ENCODE measurements at places on chromosomes 3 and 15.
A peak's percentile ranks its signal among the peaks of the same experiment; 100 is the strongest.

- no peak for DNase-seq
These were observed 13.9 kb downstream of the CDAN1 start for GRCh38 chr15:42723068-42723467.

GRCh38 chr3:140391061-140391460 lies 286.8 kb upstream of the TRIM42 start:
- no peak for DNase-seq

DNA sequence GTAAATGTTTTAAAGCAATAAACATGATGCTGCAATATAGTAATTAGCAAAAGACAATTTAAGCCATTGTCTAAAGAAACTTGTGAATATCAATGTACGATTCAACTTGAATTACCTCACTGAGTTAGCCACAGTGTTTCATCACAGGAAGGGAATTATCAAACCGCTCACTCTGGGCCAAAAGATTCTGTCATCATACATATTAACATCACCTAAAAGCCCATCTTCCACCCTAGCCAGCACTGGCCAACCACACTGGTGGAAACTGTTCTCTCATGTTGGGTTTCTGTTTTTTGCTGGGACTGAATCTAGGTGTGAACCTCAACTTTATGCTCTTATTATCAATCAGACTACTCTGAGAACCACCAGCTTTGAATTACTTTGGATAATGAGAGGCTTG lies 497.7 kb upstream of the THBS1 start:
- DNase-seq, result no peak

DNA sequence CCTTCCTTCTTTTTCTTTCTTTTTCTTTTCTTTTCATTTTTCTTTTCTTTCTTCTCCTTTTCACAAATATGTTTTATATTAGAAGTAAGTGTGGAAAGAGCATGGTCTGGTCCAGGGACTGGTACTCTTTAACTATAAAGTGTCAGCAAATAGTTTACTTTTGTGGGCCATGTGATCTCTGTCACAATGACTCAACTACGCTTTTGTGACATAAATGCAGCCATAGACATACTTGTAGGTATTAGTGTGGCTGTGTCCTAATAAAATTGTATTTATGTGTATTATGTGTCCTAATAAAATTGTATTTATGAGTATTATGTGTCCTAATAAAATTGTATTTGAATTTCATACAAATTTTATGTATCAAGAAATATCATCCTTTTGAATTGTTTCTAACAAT lies 749.1 kb upstream of the ARPP21 start:
- no peak for DNase-seq

GRCh38 chr15:25175033-25175788 lies 220.4 kb downstream of the SNRPN start:
- no peak for DNase-seq

GRCh38 chr3:194779729-194780224 lies 94.1 kb downstream of the FAM43A start:
- peak; percentile 81 for DNase-seq

- no peak for DNase-seq
These were observed 32.3 kb downstream of the SLCO3A1 start for GRCh38 chr15:91885714-91886270.

DNA sequence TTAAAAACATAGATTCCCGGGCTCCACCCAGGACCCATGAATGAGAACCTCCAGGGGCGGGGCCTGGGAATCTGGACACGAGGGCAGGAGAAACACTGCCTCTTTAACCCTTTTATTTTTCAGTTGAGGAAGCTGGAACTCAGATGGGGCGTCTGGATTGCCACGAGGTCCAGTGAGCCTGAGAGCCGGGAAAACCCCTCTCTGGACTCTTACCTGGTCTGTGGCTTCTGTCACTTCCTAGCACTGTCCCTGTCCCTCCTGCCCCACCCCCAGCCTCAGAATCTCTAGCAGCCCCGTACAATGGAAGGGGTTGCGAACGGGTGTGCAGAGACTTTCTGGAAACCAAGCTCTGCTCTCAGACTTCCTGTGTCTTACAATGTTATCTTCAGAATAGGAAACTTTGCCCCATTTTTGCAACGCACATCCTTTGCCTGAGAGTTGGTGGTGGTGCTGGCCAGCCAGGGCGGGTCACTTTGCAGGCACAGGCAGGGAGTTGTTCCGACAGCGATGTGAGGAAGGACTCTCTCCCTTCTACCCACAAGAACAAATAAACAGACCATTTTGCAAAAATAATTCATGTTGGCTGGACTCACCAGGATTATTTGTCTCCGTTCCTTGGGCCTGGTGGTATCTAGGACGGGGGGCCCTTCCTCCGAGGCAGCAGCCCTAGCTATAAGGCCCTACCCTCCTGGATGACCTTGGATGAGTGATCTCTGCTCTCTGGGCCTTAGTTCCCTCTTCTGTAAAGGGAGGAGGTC lies 59.1 kb downstream of the SMAD6 start:
- no peak for DNase-seq

DNA sequence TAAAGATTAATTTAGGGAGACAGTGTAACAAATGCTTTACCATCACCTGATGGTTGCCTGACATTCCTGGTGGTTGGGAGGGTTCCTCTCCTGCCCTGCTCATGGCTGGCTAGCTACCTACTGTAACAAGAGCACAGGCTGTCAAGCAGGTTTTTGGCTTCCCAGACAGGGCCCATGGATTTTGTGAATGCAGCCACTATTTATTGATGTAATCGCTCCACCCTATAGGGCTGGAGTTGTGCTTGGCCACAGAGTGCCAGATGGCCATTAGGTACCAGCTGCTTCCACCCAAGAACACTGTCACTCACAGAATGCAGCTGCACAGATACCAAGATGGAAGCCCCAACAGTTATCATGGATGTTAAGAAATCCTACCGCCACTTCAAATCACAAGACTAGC lies 31.0 kb upstream of the KLHL25 start:
- DNase-seq, result no peak

DNA sequence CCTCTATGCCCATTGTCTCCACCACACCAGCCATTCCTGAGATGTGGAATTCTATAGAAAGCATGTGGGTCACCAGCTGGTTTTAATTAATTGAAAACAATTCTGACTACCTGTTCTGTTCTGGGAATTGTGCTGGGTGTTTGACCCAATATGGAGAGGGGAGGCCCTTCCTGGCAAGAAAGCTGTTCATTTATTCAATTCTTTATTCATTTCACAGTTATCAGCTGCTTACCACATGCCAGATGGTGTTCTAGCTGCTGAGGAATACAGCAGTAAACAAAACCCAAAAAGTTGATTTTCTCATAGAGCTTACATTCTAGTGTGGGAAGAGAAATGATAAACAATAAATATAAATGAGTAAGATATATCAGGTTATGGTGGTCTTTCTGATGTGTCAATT lies 296.1 kb upstream of the RASGRP1 start:
- DNase-seq, result no peak

- DNase-seq, result peak; percentile 92
These were observed 188.7 kb upstream of the FEZF2 start for GRCh38 chr3:62562017-62562416.

DNA sequence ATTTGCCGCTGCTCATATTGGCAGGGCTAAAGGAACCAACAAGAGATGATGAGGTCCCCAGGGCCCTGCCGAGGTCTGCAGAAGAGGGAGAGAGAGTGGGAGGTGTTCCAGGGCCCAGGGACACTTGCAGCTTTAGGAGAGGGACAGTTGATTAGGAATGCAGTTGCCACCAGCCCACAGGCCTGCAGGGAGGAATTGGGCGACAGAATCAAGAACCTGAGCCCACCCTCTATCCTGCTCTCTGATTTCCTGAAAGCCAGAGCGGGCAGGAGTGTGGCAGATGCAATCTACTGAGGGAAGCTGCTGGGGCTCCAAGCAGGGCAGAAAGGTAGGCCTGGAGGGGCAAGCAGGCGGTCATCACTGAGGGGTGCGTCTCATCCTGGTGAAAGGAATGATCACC lies 12.1 kb upstream of the PRR23E start:
- DNase-seq, result no peak

DNA sequence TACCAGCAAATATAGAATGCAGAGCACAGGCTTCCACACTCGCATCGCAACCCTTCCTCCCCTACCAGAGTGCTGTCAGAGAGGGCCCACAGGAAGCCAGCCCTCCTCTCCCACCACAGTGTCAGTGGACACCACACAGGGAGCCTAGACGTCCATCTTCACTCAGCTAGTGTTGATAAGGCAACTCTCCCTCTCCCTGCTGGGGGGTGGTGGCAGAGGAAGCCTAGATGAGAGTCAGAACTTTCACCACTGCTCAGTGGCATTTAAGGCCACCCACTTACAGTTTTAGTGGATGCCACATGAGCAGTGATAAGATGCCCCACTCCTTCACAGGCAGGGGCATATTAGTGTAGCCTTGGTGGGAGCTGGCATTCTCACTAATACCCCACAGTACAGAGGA lies 109.8 kb upstream of the UBE3A start:
- DNase-seq, result no peak

DNA sequence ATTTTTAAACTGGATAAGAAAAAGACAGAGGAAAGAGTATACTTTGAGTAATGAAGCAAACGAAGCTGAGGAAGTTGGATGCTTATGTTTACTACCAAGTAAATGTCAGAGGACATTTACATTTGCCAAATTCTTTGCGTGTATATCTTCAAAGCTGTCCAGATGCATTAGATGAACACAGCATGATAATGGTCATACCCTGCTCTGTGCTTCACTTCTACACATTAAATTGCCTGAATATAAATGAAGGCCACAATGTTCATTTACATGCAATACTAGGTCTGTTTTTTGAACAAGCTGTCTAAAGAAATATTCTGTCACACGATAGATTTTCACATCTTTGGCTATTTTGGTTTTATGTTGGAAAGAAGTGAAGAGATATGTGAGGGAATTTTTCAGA lies 405.8 kb upstream of the ADAMTS9 start:
- no peak for DNase-seq

- DNase-seq, result no peak
These were observed 505.8 kb downstream of the SHQ1 start for GRCh38 chr3:72342450-72342849.

DNA sequence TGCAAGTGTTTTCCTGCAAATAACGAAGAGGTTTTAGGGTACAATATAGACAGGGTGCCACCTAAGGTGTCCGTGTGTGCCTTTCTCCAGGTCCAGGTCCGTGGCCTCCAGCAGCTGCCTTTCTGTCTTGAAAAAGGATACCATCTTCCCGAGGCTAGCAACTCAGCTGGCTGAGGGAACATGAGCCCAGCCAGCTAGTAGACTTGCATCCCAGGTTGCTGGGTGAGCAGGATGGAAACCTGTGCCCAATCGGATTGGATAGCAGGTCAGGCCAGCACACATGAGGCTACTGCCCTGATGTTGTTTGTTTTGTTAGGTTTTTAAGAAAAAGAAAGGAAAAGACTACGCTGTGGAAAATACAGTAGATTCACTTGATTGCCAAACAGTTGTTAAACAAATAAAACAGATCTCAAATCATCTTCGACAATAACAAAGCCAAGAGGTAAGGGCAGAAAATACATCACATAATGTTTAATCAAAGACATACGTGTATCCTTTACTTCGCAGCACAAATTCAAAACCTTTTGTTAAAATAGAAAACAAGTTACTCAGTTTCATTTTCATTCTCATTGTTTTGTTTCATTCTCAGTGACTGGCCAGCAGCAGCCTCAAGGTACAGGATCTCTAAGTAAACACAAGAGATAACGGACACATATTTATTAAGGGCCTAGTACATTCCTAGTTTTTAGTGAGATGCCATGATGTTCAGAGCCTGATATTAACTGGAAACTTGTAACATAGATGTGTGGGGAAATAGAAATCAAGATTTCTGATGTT lies 661.2 kb upstream of the NR2F2 start:
- DNase-seq, result no peak

DNA sequence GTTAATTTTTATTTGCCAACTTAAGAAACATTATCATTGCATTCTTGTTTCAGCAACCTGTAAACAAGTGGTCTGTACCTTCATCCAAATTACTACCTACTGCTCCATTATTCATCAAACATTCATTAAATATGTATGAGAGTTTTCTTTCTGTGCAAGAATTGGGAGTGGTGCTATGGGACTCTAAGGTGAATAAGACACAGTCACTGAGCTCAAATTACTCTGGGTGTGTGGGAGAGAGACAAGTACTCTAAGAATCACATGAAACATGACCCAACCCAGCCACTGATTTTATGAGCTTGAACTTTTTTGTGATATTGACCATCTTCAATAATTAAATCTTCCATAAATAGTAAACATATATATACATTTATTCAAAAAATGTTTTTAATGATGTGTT lies 227.2 kb upstream of the TP63 start:
- no peak for DNase-seq

DNA sequence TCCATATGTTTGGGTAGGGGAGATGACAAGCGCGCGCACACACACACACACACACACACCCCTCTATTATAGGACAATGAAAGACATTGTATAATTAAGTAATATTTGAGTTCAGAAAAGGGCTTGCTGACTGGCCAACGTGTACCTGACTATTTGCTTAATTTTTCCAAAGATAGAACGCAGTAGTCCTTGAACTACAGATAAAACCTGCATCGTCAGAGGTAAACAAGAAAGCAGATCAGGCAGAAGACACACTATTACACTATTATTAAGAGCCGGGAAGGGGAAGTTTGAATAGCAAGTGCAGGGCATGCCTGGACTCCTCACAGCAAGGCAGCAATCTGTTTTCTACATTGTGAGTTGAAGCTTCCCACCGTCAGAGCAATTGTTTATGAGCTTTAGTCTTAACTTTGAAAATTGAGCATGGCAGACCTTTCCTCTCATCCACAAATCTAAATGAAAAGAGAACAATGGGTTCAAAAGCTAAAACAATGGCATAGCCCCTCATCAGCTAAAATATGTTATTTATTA lies 427.7 kb downstream of the GABRG3 start:
- DNase-seq, result no peak

GRCh38 chr15:52734329-52734728 lies 55.1 kb upstream of the ATOSA start:
- DNase-seq, result no peak

DNA sequence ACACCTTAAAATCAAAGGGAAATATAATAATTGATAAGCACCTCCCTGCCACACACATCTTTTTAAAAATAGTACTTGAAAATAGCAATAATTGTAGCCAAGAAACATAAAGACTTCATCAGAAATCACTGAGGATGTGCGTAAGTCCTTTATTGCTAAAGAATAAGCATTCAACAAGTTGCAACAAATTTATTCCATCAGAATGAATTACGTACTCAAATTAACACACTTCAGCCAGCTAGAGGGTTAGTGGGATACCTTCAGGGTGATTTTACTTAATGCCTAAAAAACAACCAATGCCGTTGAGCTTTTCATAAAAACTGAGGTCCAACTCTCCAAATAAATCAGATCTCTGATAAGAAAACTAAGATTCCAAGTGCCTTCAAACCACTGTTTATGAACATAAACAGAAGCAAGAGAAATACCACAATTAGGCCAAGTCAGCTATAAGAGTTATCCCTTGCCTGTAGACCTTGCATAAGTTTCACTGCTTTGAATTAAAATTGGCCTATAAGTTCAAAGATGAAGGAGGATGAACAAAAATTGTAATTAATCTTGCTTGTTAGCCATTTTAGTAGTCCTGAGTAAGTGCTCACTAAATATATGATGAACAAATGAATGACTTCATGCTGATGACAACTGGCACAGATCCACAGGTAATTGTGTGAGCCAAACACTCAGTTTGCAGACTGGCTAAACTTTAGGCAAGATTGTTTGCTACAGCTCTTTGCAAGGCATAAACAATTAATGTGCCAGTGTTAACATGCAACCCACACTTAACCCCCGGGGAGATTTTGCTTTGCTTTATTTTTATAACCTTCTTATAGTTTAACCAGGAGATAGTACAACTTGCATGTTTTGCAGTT lies 375.1 kb upstream of the THBS1 start:
- peak; percentile 47 for DNase-seq

Data from EH (cell line).